ENCODE measurements at places on chromosomes 4 and X.

DNA sequence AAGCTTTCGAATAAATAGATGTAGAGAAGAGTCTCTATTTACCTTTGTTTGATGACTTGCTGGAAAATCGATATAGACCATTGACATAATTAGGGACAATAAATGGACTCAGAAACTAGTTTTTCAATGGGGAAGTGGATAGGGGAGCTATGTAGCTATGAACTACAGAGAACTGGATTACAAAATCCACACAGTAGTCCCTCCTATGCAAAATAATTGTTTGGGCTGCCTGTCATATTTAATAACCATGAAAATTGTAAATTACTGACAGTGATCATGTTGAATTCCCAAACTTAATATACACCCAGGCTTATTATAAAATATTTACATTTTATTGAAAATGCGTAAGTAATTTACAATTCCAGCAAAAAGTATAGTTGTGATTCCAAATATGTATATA, 333.1 kb upstream of the FAM241A start:
- DNase-seq: no peak

DNA sequence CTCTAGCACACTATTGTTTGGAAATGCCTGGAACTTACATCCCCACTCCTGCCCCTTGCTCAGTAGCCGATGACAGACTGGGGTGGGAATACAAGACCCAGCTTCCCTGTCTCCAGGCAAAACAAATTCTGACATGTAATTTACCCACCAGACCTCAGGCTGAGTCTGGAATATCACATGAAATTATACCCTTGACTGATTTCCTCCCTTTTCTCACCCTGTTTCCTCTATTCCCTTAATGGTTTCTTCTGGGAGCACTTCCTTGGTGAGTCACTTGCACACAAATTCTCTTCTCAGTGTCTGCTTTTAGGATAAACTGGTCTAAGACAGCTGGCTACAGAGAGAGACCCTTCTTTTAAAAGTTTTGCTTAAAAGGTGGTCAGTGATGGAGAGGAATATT, 65.8 kb upstream of the DIPK2B start:
- no peak for DNase-seq

GRCh38 chrX:42954880-42955279, 176.9 kb upstream of the PPP1R2C start:
- no peak for DNase-seq

- DNase-seq: peak; percentile 94
These were observed 18.2 kb downstream of the ELF4 start for GRCh38 chrX:130091980-130092522.

- no peak for DNase-seq
These were observed 36.7 kb upstream of the STS start for GRCh38 chrX:7110821-7111276.

DNA sequence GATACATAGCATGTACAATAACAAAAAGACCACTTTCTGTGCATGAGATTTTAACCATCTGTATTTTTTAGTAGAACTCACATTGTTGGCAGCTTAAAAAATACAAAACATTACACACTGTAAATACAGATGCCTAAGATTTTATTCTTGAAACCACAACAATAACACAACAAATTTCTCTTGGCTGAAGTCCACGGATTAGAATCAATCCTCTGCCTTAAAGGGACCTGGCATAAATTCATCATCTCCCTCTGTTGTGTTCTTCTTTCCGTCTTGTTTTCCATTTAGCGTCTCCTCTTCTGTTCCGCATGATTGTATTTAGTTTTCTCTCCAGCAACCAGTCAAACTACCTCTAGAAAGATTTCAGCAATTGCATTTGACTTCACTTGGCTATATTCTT, 231.0 kb downstream of the SPOCK3 start:
- no peak for DNase-seq

DNA sequence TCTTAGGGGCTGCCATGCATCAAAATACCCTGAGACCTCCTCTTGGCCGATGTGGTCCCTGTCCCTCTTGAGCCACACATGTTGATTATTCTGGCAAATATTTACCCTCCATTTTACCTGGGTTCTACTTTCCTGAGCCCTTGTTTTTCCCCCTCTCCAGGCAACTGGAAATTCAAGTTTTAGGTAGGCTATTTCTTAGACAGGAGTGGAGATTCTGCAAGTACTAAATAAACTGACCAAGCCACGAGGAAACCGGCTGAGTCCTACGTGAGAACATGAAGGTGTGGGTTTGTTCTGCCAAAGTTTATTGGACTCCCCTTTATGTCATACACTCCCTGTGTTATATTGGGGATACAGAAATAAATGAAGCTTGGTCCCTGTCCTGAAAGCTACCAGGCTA, 88.1 kb downstream of the RTL5 start:
- no peak for DNase-seq

- no peak for DNase-seq
These were observed 110.0 kb downstream of the IRF2 start for GRCh38 chr4:184364100-184364921.
